Common myeloid progenitor, CD34-positive (primary cell): ENCODE measurements at places on chromosomes 7 and 10.
A peak's percentile ranks its signal among the peaks of the same experiment; 100 is the strongest.

DNA sequence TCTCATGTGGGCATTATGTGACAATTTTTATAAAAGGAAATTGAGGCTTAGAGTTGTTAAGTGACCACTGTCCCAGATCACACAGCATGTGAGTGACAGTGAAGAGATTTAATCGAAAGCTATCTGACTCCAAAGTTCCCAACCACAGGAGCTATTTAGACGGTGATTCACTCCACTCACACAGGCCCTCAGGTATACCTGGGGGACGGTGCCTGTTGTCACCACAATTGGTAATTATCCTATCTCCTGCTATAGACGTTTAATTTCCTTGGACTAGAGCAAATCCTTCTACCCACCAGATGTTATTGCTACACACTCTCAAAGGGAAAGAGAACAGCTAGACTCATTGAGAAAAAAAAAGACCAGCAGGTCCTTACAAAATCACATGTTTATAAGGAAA lies 145.5 kb downstream of the KLF6 start:
- no peak for DNase-seq

DNA sequence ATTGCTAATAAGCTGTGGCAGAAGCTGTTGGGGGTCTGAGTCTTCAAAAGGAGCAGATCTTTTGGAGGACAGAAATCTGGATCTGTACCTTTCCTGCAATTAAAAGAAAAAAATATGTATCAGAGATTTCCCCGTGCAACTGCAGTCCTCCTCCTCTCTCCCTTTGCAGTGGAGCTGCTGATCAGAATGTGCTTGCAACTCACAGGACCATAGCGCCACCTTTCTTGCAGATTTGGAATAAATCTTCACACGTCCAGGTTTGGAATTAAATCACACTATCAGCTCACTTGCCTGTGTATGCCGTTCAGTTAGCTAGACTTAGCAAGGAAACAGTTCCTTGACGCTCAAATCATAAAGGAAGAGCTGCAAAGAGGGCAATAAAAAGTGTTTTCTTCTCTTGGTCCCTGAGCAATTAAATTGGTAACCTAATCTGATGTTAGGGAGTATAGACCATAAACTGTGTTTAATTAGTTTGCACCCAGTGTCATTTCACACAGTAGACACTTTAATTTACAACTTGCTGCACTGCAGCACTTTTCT lies 77.4 kb downstream of the PON1 start:
- peak; percentile 81 for DNase-seq

DNA sequence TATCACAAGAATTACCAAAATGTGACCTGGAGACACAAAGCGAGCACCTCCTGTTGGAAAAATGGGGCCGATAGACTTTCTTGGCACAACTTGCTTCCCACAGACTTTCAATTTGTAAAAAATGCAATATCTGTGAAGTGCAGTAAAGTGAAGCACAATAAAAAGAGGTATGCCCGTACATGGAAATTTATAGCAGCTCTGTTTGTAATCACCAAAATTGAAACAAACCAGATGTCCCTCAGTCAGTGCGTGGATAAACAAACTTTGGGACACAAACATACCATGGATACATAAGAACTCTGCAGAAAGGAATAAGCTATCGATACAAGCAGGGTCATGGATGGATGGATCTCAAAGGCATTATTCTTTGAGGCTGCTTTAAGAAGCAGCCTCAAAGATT lies 33.6 kb downstream of the ARID5B start:
- no peak for DNase-seq

DNA sequence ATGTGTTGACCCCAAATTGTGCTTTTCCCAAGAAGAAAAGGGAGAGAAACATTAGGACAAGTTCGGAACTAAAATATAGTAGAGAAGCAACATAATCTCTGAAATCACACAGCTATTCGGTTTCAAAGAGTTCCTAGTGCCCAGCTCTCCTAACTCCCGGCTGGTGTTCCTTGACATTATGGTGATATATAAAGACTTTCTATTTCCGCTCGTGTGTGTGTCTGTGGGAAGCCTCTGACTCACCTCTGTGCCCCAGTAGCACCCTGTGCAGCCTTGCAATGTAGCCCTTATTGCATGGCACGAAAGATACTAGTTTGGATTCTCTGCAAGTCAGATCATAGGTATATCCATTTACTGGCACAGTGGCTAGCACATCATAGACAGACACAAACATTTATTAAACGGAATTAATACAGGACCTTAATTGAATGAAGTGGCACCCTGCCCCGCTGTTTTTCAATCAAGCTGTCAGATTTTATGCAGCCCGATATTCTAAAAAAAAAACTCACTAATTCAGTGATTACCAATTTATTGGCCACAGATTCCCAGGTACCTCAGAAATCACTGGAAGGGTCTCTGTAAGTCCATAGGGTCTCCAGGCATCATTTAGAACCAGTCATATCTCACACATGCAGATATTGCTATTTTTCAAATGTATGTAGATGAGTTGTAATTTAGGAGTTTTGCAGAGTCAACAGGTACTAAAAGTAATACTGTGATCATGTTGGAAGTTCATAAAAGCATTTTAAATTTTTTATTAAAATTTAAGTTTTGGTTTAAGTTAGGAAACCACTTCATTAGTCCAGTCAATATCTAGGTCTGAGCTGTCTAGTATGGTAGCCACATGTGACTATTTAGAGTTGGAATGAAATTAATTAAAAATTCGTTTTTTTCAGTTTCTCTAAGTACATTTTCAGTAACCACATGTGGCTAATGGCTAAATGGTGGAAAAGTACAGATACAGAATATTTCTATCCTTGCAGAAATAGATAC lies 43.3 kb downstream of the SFTPD start:
- no peak for DNase-seq

GRCh38 chr10:117126034-117126433 lies 12.0 kb downstream of the VAX1 start:
- DNase-seq = no peak

DNA sequence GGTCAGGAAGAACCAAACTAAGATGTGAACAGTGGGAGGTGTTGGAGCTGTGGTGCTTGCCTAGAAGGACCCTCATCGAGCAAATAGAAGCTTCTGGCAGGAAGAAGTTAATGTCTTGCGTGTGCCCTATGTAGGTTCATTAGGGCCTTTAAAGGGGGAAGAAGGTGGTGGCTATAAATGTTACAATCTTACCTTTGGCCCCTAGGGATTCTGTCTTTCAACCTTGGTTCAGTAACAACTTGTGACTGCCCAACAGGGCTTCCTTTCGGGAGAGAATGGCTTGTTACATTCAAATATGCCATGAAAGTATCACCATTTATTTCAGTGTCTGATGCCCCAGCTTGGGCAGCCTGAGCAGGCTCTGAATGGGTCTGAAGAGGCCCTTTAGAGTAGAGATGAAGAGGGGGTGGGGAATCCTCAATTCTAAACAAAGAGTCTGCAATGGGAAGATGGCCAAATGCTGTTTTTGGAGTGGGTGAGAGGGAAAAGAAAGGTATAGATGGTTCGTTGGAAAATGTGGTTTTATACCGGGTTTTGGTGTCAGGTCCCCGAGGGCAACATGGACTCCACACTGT lies 108.0 kb downstream of the TCF7L2 start:
- DNase-seq = no peak

DNA sequence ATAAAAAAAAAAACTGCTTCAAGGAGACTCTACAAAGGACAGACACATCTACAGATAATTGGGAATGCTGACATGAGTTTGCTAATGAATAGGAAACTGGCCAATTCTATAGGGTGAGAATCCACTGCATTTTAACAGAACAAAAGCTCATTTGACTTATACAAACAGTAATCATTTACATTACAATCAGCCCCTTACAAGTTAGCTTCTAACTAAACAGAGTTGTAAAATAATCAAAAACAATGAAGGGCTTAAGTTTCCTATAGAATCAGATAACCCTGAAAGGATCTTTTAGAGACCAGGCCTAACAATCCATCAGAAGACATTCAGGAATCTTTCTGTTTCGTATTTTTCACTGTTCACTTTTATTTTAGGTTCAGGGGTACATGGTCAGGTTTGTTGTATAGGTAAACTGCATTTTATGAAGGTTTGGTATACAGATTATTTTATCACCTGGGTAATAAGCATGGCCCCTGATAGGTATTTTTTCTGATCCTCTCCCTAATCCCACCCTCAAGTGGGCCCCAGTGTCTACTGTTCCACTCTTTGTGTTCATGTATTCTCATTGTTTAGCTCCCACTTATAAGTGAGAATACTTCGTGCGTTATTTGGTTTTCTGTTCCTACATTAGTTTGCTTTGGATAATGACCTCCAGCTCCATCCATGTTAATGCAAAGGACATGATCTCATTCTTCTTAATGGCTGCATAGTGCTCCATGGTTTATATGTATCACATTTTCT lies 131.3 kb upstream of the NOBOX start:
- no peak for DNase-seq

- DNase-seq = no peak
Observed at GRCh38 chr7:47572094-47572445, 9.8 kb downstream of the TNS3 start.

DNA sequence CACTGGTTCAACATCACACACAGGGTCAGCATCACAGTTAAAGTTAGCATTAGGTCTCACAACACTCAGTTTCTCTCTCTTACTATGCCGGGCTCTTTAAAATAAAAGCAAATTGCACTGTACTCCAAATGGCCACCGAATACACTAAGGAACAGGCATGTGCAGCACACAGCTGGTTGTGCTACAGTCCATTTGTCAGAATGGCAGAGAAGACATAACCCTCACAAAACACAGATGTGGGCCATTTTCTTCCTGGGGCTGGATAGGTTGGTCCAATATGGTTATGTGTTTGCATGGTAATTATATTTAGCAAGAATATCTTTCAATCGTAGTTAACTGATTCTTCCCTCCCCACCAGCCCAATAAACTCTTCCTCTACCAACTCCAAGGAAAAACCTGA lies 9.0 kb downstream of the JCAD start:
- DNase-seq = no peak

DNA sequence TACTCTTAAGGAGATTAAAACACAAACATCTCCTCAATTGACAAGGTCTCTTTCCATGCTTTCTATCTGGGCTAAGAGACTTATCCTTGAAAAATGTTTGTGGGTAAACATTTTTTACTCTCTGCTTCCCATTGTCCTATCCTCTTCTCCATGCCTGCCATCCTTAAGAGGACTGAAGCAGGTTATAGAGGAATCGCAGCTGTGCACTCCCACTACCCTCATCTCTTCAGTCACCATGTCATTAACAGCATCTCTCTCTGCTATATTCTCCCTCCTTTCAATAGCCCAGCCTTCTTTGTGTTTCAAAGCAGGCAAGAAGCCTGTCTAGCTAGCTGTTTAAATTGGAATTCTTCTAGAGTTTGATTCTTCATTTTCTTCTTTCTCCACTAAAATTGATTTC lies 22.6 kb downstream of the COL1A2 start:
- DNase-seq = no peak

DNA sequence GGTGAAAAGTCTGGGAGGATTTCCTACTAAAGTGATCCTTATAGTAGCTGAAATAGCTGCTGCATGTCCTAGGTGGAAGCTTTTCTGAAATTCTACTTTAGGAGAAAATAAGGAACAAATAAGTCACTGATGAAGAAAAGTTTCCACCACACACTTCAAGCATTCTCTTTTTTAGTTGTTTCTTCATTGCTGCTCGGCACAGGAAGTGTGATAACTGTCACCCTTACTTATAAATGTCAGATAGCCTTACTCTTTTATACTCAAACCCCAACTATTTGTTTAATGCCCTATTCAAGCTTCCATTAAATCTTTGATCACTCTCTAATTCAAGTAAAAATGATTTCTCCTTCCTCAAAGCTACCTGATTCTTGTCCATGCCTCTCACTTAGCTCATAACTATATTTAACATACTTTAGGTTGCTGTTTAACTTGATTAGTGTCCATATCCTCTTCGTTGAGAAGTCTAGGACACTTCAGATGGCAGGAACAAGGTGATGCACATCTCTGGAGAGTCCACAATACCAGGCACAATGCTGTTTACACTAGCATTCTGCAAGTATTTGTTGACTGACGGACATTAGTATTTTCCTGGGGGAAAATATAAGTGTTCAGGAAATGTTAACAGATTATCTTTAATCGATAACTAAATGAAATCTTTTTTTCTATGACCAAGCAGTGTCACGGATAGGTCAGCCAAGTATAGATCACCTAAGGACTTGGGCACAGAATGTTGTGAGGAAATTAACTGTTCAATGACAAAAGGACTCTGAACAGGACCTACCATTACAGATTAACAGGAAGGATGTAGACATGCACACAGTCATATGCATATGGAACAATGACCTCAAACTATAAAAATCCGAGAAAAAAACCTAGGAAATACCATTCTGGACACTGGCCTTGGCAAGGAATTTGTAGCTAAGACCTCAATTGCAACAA lies 67.4 kb downstream of the ZNF438 start:
- no peak for DNase-seq

DNA sequence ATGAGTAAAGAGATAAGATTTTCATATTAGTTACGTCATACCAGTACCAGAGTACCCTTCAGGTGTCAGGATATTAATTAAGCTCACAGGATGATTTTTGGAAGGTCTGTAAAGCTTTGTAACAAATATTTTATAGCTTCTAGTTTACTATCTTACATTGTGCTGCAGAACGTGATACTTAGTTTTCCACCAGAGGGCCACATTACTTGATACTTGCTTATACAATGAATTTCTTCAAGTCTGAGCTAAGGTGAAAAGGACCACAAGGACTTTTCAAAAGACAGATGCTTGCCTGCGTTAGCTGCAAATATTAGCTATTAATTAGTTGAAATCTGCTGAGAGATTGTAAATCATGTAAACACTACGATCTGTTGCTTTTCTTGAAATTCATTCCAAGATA lies 12.2 kb downstream of the FOXP2 start:
- peak; percentile 4 for DNase-seq

GRCh38 chr7:101510297-101510696 lies 118.8 kb downstream of the MYL10 start:
- DNase-seq = no peak

DNA sequence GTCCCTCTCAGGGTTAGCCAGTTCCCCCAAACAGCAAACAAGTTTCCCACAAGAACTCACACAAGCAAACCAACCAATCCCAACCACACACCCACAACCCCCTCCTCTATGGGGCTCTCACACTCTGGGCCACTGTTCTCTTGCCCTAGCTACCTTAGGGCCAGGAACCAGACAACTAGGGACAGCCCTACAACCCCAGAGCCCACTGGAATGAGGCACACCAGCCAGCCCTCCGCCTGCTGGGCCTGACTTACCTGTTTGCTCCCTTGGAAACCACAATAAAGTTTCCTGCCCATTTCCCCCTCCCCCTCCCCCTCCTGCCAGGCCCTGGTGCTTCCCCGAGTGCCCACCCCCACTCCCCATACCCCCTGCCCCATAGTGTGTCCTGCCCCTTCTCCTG lies 132.6 kb downstream of the WDR11 start:
- no peak for DNase-seq

- DNase-seq = no peak
Observed at GRCh38 chr7:43642897-43643630, 60.2 kb downstream of the STK17A start.
